ENCODE measurements at places on chromosomes 4 and X. TPM values are rescaled to one million over a fixed set of nuclear protein-coding genes. Genes with fewer than 3 reads are reported as not detected.

Gene IRAK1
- 8.7 TPM for total RNA-seq

Gene MAGEE2
- total RNA-seq, result 4.4 TPM

Gene OSTC
- total RNA-seq, result 57.2 TPM

Gene EVC
- total RNA-seq, result 5.1 TPM

Gene TDO2
- total RNA-seq, result 0.78 TPM

Gene DYNLT3
- total RNA-seq, result 27.6 TPM

Gene REELD1
- not detected for total RNA-seq

Gene CLGN
- 3.4 TPM for total RNA-seq

Gene MAGIX
- 3.4 TPM for total RNA-seq

Gene GPC4
- 2.5 TPM for total RNA-seq

Gene USP17L20
- not detected for total RNA-seq

Gene IRS4
- 1.4 TPM for total RNA-seq
